Activated naive CD4-positive, alpha-beta T cell treated with anti-CD3 and anti-CD28 coated beads, Interleukin-2, amount 50 U/mL, for 72 hours (primary cell): ENCODE measurements at places on chromosomes 3 and 15. TPM values are rescaled to one million over a fixed set of nuclear protein-coding genes. Genes with fewer than 3 reads are reported as not detected.

- DNase-seq = no peak
These were observed 106.8 kb downstream of the ZBTB20 start for GRCh38 chr3:115040246-115040645.

SPINK8 gene
- not detected for total RNA-seq

AQP9 gene
- not detected for total RNA-seq

- no peak for DNase-seq
These were observed 112.2 kb downstream of the RARB start for GRCh38 chr3:25540273-25540672.

DNA sequence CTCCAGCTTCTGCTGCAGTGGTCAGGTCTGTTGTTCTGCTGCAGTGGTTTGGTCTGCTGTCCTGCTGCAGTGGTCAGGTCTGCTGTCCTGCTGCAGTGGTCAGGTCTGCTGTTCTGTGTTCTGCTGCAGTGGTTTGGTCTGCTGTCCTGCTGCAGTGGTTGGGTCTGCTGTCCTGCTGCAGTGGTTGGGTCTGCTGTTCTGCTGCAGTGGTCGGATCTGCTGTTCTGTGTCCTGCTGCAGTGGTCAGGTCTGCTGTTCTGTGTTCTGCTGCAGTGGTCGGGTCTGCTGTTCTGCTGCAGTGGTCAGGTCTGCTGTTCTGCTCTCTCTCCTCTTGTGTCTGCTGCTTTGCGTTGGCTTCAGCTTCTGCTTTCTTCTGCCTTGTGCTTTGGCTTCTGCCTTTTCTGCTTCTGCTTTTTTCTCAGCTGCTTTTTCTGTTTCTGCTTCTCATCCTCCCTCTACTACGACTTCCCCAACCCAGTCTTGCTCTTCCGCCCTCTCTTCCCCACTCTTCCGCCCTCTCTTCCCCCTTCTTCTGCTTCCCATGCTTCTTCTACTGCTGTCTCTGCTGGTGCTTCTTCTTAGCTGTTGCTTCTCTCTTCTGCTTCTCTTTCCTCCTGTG, 50.7 kb downstream of the FAM43A start:
- no peak for DNase-seq

CSPG4 gene
- total RNA-seq = not detected

- no peak for DNase-seq
These were observed 16.2 kb upstream of the CLEC3B start for GRCh38 chr3:45009868-45010267.

LIPC gene
- 0.98 TPM for total RNA-seq

DNA sequence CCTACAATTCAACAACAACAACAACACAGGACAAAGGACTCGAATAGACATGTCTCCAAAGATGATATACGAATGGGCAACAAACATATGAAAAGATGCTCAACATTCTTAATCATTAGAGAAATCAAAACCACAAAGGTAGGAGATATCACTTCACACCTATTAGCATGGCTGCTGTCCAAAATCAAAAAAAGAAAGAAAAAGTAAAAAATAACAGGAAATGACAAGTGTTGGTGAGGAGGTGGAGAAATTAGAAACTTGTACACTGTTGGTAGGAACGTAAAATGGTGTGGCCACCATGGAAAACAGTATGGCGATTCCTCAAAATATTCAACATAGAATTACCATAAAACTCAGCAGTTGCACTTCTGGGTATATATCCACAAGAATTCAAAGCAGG, 312.3 kb upstream of the STT3B start:
- no peak for DNase-seq

DNA sequence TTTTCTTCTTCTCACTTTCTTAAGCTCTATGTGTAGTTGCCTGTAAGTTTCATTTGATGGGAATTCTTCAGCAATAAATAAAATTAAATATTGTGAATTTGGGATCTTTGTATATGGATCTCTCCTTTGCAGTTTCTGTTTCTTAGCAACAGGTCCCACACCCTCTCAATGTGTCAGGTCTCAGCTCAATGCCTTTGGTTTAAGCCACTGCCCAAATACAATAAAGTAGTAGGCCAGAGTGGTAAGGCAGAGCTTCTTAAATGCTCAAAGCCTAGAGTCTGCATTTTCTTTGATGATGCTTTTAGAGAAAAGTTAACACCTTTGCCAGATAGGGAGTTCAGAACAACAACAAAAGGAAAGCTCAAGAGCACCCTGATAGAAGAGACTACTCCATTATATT, 343.7 kb downstream of the NSUN3 start:
- DNase-seq = no peak
